ENCODE measurements at places on chromosomes 13 and 19.
A peak's percentile ranks its signal among the peaks of the same experiment; 100 is the strongest.

GRCh38 chr13:47539317-47539716 lies 461.8 kb downstream of the SUCLA2 start:
- no peak for DNase-seq

DNA sequence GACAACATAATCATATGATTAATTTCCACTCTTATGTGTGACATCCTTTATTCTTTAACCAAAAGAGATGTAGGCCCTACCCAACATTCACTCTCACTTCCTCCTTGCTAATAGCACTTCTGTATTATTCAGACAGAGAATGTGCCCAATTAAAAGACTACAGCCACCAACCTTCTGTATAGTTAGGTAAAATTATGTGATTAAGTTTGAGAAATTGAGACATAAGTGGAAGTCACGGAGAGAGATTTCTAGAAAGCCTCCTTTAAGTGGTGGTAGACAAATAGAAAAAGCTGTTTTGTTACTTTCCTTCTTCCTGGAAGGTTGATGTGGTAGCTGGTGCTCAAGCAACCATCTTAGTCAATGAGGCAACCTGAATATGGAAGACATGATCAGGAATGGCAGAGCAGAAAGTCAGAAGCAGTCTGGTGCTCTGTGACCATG lies 14.8 kb downstream of the EPSTI1 start:
- DNase-seq, result no peak

DNA sequence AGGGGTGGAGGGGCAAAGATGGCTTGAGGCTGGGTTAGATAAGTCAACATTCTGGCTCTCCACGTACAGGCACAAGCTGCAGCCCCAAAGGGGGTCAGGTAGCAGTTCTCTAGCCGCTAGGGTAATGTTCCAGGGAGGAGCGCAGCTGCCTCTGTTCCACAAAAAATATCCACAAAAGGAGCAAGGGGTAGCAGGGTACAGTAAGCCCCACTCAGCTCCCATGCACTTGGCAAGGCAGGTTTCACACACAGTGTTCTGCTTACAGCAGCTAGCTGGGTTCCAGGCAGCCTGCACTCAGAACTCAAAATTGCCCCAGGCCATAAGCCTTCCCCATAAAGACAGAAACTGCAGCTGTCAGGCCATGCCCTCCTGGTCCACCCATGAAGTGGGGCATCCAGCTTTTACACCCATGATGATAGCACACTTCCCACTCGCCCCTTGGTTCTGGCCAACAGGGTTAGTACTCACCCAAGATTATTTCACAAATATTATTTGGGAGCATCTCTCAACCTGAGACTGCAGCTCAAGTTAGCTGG lies 130.0 kb downstream of the CYSLTR2 start:
- DNase-seq, result no peak

DNA sequence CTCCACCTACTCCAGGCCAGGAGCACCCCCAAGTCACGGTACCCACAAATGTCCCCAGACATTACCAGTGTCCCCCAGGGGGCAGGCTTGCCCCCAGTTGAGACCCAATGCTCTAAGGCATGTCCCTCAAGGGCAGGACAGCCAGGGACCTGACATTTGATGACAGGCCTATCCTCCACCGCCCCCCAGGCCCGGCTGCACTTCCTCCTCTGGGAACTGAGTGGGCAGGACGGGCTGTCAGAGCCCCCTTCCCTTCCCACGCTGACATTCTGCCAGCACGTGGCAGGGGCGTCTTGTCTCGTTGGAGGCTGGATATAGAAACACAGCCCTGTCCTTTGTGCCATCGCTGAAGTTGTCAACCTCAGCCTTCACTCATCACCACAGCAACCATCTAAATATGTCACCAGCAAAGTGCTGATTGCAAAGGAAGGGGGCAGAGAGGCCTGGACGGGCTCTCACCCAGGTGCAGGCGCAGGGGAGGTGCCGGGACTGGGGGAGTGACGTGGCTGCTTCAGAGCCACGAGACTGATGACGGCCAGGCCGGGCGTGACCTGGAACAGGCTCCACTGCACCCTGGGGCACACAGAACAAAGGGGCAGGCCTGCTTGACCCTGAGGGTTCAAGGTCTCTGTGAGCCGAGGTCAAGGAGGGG lies 38.4 kb downstream of the GNG7 start:
- no peak for DNase-seq

DNA sequence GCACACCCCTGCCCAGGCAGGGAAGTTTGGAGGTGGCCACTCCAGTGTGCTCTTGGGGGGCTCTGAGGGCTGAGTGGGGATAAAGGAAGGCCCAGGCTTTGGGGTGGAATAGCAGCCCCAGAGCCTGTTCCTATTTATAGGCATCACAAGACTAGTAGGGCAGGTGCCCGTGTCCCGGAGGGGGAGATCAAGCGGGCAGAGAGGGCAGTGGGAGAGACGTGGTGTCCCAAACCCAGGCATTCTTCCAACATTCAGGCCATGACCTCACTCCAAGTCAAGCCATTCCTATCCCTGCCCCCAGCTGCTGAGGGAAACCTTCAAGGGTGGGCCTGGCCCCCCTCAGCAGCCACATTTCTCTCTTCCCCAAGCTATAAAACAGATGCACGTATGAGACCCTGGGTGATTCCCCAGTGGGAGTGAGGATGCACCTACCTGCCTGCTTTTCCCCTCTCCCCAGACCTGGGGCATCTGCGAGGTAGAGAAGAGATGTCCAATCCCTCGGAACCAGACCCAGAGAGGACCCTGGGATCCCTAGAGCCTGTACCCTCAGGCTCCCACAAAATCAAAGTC lies 3.9 kb downstream of the WIZ start:
- no peak for DNase-seq

GRCh38 chr13:25037057-25037813 lies 58.7 kb upstream of the PABPC3 start:
- DNase-seq, result peak; percentile 39

- DNase-seq, result no peak
Measured at GRCh38 chr13:24223341-24224231, 63.1 kb downstream of the SPATA13 start.

GRCh38 chr13:114077933-114078325 lies 54.5 kb downstream of the RASA3 start:
- no peak for DNase-seq

GRCh38 chr19:30679153-30679702 lies 307.0 kb downstream of the ZNF536 start:
- DNase-seq, result no peak

GRCh38 chr19:3668331-3669081 lies 31.8 kb downstream of the PIP5K1C start:
- no peak for DNase-seq

GRCh38 chr13:60075850-60076249 lies 87.9 kb downstream of the DIAPH3 start:
- no peak for DNase-seq

- DNase-seq, result no peak
Measured at GRCh38 chr13:29539856-29540255, 55.6 kb downstream of the SLC7A1 start.

- no peak for DNase-seq
Measured at GRCh38 chr13:84433024-84433423, 550.8 kb upstream of the SLITRK1 start.

DNA sequence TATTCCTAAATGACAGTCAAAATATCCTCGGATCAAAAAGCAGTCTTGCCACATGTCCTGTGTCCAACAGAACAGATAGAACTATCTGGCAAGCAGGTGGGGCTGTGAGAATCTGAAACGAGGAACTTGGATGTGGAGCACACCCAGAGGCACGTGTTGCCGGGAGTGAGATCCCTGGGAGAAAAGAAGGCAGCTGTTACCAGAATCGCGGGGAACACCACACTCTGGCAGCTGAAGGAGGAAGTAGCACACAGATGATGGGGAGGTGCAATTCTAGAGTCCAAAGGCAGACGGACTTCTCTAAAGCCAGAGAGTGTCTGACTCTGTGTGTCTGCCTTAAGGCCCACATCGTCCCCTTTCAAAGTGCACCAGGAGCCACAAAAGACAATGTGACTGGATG lies 22.3 kb downstream of the SLC7A1 start:
- no peak for DNase-seq

GRCh38 chr13:85666356-85666755 lies 132.9 kb downstream of the SLITRK6 start:
- no peak for DNase-seq

DNA sequence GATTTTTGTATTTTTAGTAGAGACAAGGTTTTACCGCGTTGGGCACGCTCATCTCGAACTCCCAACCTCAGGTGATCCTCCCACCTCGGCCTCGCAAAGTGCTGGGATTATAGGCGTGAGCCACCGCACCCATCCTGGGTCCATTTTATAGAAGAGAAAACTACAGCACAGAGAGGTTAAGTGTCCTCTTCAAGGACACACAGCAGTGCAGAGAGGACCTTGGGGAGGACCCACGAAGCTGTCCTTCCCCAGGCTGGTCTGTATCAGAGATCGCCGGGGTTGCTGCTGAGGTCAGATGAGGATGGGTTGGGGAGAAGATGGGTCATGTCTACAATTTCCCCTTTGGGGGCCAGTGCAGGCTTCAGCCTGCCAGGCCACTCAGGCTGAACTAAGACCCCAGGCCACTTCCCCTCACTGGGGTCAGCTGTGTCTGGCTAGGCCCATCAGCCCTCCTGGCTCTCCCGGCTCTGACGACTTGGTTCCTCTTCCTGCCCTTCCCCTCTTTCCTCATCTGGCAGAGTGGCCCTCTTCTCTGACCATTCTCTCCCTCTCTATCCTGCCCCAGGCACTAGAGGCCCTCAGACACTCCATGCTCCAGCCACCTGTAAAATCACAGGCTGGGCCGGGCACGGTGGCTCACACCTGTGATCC lies 9.6 kb downstream of the MYO1F start:
- DNase-seq, result no peak

DNA sequence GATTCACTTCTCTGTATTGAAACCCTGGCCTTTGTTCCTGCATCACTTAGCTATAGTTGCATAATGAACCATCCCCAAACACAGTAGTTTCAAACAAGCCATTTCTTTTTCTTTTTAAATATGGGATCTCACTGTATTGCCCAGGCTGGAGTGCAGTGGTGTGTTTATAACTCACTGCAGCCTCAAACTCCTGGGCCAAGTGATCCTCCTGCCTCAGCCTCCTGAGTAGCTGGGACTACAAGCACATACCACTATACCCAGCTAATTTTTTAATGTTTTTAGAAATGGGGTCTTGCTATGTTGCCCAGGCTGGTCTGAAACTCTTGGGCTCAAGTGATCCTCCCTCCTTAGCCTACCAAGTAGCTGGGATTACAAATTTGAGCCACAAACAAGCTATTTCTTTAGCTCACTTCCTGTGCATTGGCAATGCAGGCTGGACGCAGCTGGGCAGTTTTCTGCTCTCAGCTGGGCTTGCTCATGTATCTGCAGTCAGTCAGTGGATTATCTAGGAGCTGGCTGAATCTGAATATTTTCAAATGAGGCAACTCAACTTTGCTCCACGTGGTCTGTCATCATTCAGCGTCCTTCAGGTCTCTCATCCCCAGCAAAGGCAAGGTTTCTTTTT lies 49.5 kb upstream of the SIN3B start:
- DNase-seq, result no peak

GRCh38 chr13:104650431-104650830 lies 1584.2 kb upstream of the SLC10A2 start:
- no peak for DNase-seq

- DNase-seq, result no peak
Measured at GRCh38 chr19:16541526-16542044, 652 bp downstream of the CHERP start.

DNA sequence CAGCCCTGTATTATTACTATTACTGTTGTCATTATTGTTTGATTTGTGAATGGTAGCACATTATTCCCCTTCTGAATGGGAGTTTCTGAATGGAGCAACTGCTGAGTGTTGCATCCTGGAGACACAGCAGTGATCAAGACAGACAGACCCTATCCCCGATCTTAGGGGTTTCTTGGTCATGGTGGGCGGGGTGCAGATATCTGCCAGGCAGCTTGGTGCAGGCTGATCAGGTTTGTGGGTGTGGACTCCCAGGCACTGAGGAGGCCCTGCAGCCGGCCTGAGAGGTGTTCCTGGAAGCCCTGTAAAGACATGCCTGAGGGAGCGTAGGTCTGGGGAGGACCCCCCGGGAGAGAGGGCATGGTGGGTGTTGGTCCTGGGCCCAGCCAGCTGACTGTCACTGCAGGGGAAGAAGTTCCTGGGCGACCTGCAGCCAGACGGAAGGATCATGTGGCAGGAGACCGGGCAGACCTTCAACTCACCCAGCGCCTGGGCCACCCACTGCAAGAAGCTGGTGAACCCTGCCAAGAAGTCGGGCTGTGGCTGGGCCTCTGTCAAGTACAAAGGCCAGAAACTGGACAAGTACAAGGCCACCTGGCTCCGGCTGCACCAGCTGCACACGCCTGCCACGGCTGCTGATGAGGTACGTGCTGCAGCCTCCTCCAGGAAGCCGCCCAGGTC lies 2.1 kb downstream of the MPND start:
- DNase-seq, result no peak

DNA sequence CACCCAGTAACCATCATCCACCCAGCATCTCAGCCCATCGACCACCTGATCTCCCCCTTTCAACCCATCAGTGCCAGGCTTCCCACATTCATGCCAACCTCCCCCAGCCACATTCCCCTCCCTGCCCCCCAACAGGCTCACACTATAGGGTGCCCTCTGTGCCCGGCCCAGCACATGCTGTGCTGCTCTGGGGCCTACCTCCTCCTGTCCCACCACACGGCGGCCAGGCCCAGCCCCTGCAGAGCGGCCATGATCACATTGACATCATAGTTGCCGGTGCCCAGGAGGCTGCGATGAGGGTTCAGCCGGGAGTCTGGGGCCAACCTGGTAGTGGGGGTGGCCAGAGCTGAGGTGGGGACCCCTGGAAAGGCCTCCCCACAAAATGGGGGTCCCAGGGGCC lies 3.6 kb downstream of the JOSD2 start:
- no peak for DNase-seq

GRCh38 chr13:102395174-102395573 lies 6.7 kb downstream of the FGF14 start:
- DNase-seq, result no peak

DNA sequence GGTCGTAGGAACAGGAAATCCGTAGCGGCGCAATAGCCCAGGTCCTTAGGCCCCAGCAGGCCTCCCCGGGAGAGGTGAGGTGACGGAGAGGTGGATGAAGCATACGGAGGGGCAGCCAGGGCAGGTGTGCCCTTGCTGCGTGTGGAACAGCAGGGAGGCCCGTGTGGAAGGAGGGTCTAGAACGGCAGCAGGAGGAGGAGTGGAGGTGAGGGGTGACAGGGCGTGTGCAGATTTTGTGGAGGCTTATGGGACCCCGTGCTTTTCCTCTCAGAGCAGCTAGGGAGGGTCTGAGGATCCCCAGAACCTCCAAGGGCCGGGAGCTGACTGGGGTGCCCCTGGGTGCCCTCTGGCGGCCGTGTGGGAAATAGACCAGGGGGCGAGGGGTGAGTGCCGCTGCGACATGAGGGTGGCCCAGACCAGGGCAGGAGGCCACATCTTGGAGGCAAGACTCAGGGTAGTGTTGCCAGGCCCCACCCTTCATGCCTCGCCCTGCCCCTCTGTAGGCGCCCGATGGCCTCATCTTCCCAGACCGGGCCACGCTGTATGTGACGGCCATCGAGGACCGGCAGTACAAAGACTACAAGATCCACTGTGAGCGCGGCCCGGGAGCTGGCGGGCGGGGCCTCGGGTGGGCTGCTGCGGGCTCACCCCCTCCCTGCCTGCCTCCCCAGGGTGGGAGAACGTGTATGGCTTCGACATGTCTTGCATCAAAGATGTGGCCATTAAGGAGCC lies 5.0 kb upstream of the ADM5 start:
- DNase-seq, result no peak

GRCh38 chr13:73809561-73809960 lies 324.6 kb downstream of the KLF12 start:
- no peak for DNase-seq
